Stimulated activated naive CD8-positive, alpha-beta T cell treated with anti-CD3 and anti-CD28 coated beads, Interleukin-15, Interleukin-2, amounts not matched to agents 100 U/mL and 50 U/mL, for 24 hours (primary cell): ENCODE measurements at places on chromosomes 4 and X.
A peak's percentile ranks its signal among the peaks of the same experiment; 100 is the strongest.

DNA sequence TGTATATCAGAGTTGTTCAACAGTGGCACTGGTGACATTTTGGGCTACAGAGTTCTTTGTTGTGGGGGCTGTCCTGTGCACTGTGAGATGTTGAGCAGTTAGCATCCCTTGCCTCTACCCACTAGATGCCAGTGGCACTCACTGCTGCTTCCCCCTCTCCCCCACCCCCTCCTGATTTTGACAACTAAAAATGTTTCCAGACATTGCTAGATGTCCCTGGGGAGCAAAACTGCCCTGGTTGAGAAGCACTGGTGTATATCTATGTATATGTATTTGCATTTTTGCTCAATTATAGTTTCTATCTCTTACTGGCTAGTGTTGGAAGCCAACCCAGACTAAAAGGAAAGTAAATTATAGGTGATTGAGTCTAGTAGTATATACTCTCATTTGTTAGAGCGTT lies 2.4 kb downstream of the TMEM131L start:
- peak; percentile 30 for DNase-seq

- DNase-seq: no peak
Measured at GRCh38 chr4:152089584-152089983, 328.8 kb upstream of the GATB start.

DNA sequence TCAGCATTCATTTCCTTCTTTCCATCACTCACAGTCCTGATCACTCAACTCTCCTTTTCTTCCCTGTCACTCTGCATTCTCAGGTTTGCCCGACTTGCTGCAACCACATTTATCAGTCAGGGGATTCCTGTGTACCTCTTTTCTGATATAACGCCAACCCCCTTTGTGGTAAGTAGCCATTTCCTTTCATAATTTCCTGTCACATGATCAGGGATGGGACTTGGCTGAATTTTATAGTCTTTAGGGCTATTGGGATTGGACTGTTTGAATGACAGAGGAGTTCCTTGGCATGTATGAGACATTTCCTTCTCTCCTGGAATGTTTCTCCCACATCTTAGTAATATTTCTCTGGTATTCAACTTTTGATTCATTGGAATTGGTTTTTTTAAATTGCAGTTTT lies 11.0 kb downstream of the PGM2 start:
- DNase-seq: no peak

DNA sequence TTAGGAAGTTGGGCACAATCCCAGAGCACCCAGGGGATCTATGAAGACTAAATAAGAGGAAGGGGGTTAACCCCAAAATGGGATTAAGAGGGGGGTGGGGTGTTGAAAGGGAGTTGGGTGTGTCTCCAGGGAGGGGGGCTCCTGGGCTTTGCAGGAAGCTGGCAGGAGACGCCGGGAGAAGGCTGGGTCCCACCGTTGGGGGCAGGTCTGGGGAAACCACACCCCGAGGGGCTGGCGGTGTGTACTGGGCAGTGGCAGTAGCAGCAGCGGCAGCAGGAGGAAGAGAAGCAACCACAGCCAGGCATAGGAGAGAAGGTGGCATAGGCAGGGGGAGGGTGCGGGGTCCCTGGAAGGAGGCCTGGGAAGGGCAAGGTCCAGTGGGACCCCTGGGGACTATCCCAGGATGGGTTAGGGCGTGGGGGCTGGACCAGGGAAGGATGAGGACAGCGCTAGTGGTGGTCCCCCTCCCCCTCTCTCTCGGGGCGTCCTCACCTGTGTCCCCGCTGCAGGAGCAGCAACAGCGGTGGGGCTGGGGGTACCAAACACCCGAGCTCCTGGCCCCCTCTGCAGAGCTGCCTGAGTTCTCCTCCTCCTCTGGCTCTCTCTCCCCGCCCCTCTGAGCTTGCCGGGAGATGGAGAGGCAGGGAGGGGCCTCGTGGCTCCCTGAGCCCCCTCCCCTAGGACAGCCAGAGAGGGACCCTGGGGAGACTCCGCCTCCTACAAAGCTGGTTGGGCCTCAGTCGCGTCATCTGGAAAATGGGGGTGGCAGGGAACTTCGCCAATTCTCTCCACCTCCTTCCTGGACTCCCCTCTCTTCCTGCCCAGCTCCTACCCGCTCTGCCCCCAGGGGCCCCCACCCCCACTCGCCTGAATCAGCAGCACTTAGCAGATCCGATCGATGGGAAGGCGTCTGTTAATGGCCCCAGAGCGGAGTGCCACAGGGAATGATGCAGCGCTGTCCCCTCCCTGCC lies at the start of gene KCND1:
Gene KCND1 (minus strand): TSS at position 596 of the 971 bp plus-strand sequence. CDS start 1,573 bp downstream, outside the sequence.
- DNase-seq: peak; percentile 10

DNA sequence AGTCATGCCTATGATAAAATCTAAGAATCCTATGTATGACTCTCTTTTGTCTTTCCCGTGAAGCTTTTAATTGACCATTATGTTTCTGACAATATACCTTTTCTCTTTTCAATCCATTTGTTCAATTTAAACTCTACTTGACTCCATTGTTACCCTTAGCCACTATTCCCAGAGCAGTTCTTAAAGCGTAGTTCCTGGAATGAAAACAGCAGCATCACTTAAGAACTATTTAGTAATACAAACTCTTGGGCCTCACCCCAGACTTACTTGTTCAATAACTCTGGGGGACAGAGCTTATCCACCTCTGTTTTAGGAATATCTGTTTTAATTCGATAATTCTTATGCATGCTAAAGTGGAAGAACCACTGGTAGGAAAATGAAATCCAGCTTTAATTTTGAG lies 358.4 kb downstream of the PRR32 start:
- DNase-seq: no peak
